ENCODE measurements at places on chromosomes 1 and 21.

- DNase-seq = no peak
Measured at GRCh38 chr1:154445040-154445472, 39.9 kb downstream of the IL6R start.

DNA sequence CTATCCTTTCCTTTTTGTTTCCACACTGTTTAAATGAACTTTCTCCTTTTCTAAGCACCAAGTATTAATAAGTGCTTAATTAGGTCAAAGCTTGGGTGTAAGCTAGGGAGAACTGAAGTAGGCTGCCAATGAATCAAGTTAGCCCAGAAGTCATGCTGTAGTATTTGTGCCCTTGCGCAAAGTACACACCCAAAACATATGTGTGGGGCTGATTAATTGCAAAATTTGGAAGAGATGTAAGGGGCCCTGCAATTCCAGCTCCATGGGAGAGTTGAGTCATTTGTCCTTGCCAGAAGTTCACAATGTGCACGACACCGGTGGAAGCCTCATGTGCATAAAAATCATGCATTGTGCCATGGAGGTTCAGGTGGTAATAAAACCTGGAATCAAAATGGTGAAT lies 18.6 kb upstream of the NTNG1 start:
- no peak for DNase-seq

- no peak for DNase-seq
Measured at GRCh38 chr21:43635436-43635835, 23.9 kb downstream of the HSF2BP start.

- DNase-seq = no peak
Measured at GRCh38 chr1:8217011-8217711, 100.8 kb upstream of the SLC45A1 start.

DNA sequence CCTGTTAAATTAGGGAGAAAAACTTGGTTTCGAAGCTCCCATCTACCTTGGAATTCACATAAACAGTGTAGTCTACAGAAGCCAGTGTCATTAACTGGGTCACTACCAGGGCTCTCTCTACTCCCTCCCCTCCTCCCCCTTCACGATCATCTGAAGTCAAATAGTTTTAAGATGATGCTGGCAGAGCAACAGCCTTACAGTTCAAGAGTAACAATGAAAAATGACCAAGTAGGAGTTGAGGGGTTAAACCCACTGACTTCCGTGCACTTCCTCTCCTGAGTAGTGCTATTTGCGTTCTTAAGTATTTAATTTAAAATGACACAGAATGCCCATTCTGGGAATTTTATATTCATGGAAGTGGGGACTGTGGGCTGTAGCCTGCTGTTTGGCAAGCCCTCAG lies 236.9 kb downstream of the SIPA1L2 start:
- no peak for DNase-seq

- no peak for DNase-seq
Measured at GRCh38 chr1:87130438-87130837, 198.2 kb upstream of the LMO4 start.

- DNase-seq = no peak
Measured at GRCh38 chr1:55062801-55063576, 23.6 kb downstream of the PCSK9 start.

DNA sequence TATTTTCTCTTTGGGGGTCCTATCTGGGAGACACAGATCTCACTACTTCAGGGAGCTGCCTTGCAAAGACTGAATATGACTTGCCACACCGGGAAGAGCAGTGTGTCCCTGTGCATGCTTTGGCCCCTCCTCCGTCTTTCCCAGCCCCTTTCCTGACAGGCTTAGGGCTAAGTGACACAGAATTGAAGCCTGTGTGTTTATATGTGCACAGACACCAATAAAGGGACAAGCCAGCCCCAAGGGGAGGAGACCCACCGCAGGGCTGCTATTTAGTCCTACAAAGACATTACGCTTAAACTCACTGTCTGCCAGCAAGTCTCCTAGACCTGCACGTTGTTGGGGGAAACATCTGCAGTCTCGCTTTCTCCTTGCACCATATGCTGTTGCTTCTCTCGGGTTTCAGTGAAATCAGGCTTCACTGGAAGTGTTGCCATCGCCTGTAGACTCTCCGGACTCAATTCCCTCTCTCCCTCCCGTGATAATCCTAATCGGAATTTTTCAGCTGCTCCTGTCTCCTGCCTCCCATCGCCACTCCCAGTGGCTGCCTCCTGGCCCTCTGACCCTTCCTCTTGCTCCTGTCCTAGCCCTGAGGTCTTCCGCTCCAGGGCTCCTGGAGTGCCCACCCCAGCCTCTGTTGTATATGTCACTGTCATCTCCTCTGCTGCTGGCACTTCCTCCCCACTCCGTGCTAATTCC lies 58.5 kb upstream of the LRRC53 start:
- no peak for DNase-seq

DNA sequence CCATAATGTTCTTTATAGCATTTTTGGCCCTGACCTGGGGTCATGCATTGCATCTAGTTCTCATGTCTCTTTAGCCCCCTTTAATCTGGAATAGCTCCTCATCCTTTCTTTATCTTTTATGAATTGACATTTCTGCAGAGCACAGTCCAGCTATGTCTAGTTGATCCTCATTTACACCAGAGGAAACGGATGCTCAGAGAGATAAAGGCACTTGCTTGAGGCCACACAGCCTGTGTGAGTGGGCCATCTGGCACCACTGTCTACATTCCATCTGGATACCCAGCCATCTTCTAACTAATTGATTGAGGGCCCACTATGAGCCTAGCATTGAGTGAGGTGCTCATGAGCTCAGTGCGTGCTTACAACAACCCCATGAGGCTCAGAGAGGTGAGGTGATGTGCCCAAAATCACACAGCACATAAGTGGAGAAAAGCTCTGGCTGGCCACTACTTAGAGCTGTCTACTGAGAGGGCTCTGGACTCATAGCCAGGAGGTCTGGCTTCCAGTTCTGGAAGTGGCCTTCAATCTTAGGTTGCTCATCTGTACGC lies 3.5 kb downstream of the HPCA start:
- no peak for DNase-seq

DNA sequence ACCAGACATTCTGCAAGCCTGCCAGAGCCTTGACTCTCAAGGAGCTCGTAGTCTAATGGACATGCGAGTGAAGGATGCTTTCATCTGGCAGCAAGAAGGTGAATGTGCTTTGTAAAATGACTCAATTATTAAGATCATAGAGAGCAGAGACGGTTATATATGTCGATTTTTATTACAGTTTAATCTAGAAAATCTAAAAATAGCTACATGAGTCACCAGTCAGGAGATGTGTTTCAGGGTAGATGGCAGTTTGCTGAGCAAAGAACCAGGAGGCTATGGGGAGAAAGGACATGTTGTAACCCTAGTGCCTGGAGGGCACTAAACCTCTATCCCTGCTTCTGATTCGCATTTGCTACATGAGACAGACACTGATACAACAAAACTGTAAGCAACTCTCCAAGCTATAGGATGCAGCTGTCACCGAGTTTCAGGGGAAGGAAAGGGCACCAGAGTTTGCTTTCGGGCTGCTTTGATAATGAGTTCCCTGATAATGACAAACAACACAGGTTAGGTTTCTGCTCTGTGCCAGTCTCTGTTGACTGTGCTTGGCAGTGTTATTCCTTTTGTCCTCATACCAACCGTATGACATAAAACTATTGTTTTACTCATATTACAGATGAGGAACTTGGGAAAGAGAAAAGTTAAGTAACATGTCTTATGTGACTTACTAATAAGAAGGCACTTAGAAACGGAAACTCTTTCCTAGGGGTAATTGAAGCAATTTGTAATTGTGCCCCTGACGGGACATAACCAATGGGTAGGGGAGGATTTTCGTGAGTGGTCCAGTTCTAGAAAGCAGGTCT lies 43.2 kb downstream of the C1orf198 start:
- DNase-seq = no peak

DNA sequence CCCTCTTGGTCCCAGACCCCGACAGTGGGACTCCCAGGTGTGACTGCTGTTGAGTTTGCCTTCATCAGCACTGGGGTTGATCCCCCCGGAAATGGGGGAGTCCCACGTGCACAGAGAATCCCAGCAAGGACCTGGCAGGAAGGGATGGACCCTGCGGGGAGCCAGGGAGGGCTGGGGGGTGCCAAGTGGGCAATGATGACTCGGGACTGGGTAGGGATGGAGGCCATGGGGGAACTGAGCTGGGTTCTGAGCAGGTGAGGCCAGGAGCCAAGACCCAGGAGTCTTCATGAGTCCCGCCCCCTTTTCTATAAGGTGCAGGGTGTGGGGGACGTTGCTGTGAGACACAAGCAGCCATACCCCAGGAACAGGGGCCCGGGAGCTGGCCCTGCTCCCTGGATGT lies 103.8 kb downstream of the CRYAA start:
- DNase-seq = no peak

- DNase-seq = no peak
Measured at GRCh38 chr1:189859385-189859977, 618.2 kb downstream of the BRINP3 start.

All from NCI-H1092 (cell line).